ENCODE measurements at places on chromosomes 12 and 14.

DNA sequence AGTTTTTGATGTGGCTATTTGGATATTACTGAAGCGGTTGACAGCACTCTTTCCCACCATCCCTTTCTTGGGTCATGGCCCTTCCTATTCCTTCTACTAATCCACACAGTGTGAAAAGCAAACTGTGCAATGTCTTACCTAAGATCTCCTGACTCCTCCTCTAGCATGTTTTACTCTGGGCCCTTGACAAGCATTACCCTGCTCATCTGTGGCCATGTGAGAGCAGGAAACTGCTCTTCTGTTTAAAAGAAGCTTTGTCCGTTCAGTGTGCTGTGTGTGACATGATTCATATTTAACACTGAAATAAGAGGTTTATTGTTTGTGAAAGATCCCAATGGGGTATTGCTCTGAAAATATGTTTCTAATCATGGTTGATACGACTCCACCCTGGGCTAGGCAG, 1022.5 kb downstream of the AACS start:
- DNase-seq, result no peak

- DNase-seq, result no peak
Observed at GRCh38 chr12:80509781-80510556, 65.9 kb downstream of the PTPRQ start.

GRCh38 chr12:91620992-91621391, 438.4 kb upstream of the DCN start:
- no peak for DNase-seq

GRCh38 chr12:4786795-4787194, 66.6 kb downstream of the GALNT8 start:
- no peak for DNase-seq

GRCh38 chr12:27462851-27463250, 16.3 kb downstream of the SMCO2 start:
- DNase-seq, result no peak

GRCh38 chr12:102776041-102776440, 141.0 kb downstream of the PAH start:
- no peak for DNase-seq

- DNase-seq, result no peak
Observed at GRCh38 chr14:24816011-24816928, 182.3 kb upstream of the GZMB start.

DNA sequence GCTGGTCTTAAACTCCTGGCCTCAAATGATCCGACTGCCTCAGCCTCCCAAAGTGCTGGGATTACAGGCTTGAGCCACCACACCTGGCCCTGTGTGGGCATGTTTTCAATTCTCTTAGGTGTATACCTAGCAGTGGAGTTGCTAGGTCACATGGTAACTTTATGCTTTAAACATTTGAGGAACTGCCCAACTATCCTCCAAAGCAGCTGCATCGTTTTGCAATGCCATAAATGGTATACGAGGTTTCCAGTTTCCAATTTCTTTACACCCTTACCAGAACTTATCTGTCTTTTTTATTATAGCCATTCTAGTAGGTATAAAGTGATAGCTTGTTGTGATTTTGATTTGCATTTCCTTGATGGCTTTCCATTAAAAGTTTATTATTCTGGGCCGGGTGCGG, 25.1 kb downstream of the RBMS2 start:
- DNase-seq, result no peak

- DNase-seq, result no peak
Observed at GRCh38 chr14:95119336-95119735, 38.0 kb downstream of the DICER1 start.
